Activated T-cell treated with anti-CD3 and anti-CD28 coated beads, Interleukin-2, amount 50 U/mL, for 1 hour (primary cell): ENCODE measurements at places on chromosomes 11 and 22.

GRCh38 chr11:58179648-58180047, 9.2 kb upstream of the OR9Q2 start:
- no peak for DNase-seq

GRCh38 chr11:62694455-62695167, 5.3 kb upstream of the LRRN4CL start:
- peak; percentile 74 for DNase-seq

- peak; percentile 4 for DNase-seq
Measured at GRCh38 chr22:39718921-39719475, 148.4 kb downstream of the CACNA1I start.

GRCh38 chr11:13776134-13776815, 107.8 kb downstream of the FAR1 start:
- peak; percentile 48 for DNase-seq

GRCh38 chr22:50252082-50253045, 1.3 kb upstream of the HDAC10 start:
- DNase-seq = peak; percentile 77

DNA sequence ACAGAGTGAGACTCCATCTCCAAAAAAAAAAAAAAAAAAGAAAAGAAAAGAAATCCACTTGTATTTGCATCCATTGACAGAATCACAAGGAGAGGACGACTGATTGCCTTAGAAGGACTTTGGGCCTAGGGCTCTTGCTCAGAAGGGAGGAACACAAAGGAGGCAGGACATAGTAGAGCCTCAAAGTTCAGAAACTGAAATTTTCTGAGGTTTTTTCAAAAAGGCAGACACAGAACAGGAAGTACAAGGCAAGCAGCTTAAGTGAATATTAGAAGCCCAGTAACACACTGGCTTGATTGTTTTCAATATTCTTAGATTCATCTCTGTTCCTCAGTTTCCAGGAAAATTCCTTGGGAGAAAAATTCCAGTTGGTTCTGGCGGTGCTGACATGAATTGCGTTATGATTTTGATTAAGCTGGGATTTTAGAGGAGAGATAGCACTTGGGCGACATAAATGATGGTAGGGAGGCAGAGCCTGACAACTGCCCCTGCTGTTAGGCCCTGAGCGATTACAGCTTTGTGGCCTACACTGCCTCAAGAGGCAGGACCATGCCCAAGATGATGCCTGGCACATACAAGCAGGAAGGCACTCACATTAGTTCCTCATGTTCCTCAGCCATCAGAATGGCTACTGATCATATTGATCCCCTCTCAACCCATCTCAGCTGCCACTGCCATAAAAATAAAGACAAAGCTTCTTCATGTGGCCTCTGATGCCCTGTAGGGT, 15.3 kb downstream of the CLPB start:
- DNase-seq = no peak

DNA sequence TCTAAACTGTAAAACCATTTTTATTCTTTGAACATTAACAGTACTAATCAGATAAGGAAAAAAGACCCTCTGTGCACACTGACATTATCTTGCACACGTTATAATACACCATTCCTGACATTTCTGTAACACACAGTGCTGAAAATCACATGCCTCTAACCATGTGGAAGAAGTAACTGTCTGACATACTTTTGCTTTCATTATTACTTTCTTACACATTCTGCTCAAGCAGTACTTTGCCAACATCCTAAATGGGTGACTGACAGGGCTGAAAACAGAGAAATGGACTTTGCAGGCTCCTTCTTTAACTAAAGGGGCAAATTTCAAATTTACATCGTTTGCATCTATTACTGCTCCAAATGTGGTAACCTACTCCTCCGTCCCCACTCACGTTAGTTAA, 22.8 kb upstream of the TP53AIP1 start:
- DNase-seq = no peak

GRCh38 chr11:1759851-1760220, 3.9 kb downstream of the CTSD start:
- DNase-seq = no peak

DNA sequence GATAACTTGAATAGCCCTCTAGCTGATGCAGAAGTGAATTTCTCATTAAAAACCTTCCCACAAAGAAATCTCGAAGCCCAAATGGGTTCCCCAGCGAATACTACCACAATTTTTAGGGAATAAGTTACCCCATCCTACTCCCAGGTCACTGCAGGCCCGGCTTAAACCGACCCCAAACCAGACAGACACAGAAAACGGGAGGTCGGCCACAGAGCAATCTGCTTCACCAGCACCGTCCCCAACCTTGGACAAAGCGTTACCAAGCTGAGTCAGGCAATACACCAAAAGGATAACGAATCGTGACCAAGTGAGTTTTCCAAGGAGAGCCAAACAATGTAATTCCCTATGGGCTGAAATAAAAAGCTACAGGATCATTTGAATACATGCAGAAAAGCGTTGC, 575 bp upstream of the MOV10L1 start:
- DNase-seq = no peak

- DNase-seq = no peak
Measured at GRCh38 chr11:6403539-6403938, 13.3 kb downstream of the SMPD1 start.

DNA sequence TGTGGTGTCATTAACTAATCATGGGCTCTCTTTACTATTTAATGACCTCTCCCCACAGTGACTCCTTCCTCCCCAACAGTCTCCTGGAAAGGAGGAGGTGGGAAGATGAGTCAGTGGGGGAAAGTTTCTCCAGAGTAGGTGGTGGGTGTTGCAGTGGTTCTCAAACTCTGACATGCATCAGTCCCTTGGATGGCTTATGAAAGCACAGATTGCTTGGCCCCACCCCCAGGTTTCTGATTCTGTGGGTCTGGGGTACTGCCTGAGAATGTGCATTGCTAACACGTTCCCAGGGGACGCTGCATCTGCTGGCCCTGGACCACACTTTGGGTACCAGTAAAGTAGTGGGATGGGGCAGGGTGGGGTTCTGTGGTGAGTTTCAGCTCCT, 9.8 kb downstream of the CD82 start:
- DNase-seq = no peak

DNA sequence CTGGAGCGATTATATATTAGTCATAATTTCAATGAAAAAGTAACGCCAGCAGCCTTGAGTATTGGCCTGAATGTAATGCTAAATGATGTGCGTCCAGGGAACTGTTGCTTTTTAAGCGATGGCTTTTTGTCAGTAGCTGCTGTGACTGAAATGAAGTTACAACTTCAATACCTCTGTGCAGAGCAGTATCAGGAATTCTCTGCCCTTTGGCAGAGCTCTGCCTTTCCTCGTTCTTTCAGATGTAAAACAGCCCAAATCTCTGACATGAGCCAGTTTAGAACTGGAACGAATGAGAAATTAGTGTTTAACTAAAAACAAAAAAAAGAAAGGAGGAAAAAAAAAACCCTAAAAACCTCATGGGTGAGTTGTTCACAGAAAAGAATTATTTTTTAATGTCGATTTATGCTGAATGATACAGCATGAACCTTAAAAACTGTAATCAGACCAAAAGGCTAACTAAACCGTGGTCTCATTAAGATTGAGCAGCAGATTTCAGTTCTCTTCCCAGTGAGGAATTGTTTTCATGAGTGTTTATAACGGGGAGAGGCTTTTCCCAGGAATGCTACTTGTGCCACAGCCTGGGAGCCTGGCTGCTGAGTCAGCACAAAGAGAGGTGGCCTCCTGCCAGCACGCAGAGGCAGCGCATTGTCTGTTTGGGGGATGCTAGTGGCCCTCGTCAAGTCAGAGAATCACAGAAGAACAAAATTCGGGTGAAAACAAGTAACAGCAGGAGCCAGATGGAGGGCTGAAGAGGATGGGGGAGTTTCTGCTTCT, 146.2 kb upstream of the RASSF10 start:
- DNase-seq = no peak

DNA sequence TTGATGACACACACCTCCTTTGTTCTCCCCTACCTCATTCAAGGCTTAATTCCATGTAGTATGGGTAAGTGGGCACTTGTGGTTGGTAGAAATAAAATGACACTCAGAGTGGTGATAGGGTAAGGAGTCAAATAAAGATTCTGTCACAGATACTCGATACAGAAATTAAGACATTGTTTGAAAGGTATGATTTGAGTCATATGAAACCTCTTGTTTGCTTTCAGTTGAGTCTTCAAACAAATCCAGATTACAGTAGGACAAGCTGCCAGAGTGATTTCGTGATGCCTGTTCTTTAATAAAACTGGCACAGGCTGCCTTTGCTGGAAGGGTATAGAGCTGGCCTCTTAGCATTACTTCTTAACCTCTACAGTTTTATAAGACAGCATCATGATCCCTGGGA, 182.4 kb downstream of the SPON1 start:
- no peak for DNase-seq

DNA sequence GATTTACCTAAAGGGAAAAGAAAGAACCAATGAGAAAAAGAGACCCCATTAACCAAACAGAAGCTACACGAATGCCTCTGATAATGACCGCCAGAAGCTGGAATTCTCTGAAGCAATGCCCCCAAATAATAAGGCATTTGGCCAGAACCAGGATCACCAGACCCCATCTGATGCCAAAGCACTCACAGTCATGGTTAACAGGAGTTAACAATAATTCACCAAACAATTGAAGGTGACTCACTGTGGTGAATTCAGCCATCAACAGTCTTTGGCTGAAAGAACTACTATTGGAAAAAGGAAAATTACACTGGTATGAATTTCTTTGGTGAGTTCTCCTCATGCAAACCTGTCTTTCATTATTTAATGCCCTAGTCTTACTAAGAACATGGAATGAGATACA, 21.9 kb upstream of the NFRKB start:
- DNase-seq = no peak
